CMK (cell line): ENCODE measurements at places on chromosomes 12 and 14.

- no peak for DNase-seq
Observed at GRCh38 chr12:48968467-48968866, 3.1 kb downstream of the WNT10B start.

GRCh38 chr12:113818833-113819232, 147.3 kb downstream of the RBM19 start:
- no peak for DNase-seq

DNA sequence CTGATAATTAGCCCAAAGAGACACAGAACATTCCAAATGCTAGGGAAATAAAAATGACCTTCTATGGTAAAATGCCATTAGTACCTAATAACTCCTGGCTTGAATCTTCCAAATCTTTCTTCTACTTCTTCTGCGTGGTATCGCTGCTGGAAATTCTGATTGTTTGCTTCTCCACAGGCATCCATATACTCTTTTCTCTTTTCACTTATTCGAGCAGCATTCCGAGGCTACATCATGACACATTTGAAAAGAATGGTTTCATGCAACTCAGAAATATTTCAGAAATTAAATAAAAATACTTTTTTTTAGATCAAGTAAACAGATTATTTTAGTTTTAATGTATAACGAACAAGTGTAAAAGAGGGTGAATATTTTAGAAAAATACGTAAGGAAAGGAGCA, 18.9 kb downstream of the ZCCHC8 start:
- no peak for DNase-seq

DNA sequence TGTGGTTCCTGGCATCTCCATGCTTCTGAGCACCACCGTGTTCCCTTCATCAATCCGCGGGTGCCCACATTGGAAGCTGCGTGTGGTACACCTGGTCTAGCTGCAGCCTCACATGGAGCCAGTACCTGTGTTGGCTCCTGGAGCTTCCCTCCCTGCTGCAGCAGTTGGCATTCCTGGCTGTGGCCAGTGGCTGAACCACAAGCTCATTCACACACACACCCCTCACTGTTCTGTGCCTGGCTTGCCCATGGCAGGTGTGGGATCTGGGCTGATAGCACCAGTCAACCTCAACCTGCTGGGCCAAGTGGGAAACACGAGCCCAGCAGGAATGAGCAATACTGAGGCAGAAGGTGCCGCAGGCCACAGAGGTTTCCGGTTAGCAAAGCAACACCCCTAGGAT, 256.2 kb upstream of the LRFN5 start:
- DNase-seq, result no peak

DNA sequence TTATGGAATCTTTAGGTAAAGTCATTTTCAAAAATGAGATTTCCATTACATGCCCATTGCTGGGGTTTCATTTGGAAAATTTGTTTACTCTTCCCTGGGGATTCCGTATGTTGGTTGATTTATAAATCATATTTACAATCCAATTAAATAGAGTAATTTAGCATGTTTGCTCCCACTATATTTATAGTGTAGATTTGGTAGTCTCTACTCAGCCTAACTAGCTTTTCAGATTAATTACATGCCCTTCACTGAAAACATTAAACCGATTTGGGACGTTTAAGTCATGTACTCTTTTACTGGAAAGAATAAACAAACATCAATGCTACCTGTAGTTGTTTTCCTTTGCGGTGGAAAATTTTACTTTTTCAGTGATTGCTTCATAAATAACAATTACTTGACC, 10.4 kb downstream of the PAX9 start:
- no peak for DNase-seq
